Astrocyte of the spinal cord (primary cell): ENCODE measurements at places on chromosomes 6 and 20.
A peak's percentile ranks its signal among the peaks of the same experiment; 100 is the strongest.

GRCh38 chr6:138716013-138716412, 57.6 kb upstream of the CCDC28A start:
- no peak for DNase-seq

DNA sequence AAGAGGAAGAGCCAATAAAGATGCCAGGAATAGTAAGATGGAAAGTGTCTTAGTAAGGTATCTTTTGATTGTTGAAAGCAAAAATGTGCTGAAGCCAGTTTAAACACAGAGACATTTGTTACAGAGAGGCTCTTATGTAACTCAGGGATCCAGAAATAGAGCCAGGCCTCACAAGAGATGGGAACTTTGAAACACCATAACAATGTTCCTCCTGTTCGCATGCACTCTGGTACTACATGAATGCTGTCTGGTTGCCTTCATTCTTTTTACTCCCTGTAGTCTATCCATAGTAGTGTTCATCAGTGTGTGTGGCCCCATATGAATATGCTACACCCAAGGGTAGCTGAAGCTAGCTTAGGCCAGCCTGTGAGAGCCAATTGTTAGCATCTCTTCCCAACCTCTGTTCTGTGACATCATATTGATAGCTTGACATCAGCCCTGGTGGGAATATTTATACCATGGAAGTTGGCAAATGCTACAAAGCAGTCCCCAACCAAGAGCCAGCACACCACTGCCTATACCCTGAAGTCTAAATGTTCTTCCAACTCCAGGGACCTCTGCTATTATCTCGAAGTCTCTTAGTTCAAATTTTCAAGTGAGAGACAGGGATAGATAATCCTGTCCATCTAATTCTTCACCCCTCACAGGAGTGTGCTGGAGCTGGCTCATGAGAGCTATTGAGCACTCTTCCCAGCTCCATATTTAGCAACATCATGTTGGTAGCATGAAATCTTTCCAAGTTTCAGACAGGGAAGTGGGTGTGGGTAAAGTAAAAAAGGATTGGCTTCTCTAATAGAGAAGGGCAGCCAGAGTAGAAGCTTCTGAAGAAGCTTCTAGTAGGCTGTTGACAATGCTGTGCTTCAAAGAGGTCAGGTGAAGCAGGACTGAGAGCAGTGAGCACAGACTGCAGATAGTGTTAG, 7.0 kb downstream of the NDUFAF5 start:
- DNase-seq: no peak

- DNase-seq: no peak
Measured at GRCh38 chr20:37881601-37882343, 21.2 kb upstream of the VSTM2L start.

GRCh38 chr6:36904114-36904513, 18.4 kb downstream of the C6orf89 start:
- DNase-seq: no peak

- no peak for DNase-seq
Measured at GRCh38 chr6:12798326-12798725, 81.8 kb downstream of the PHACTR1 start.

DNA sequence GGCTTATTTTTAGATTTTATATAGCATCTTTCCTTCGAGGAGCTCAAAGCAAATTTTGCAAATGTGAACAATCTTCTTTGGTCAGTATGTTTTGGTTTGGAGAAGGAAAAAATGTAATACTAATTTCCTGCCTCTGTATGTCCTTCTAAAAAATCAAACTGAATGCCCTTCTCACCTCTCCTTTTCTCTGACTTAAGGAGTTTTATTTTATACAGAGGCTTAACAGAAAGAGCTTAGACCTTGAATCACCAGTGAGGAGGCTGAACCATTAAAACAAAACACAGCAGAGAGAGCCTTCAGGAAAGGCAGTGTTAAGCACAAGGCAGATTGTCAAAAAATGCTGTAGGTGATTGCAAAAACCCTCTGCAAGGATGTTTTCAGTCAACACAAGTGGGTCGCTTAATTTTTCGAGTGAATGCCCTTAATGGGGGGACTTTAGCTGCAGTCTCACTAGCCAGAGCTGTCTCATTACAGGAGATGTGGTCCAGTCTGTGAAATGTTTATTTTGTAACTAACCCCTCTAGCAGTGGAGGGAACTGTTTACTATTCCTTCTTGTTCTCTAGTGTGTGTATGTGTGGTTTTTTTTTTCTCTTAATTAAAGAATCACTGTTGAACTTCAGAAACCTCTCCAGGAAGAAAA, 481.3 kb upstream of the CITED2 start:
- peak; percentile 44 for DNase-seq

DNA sequence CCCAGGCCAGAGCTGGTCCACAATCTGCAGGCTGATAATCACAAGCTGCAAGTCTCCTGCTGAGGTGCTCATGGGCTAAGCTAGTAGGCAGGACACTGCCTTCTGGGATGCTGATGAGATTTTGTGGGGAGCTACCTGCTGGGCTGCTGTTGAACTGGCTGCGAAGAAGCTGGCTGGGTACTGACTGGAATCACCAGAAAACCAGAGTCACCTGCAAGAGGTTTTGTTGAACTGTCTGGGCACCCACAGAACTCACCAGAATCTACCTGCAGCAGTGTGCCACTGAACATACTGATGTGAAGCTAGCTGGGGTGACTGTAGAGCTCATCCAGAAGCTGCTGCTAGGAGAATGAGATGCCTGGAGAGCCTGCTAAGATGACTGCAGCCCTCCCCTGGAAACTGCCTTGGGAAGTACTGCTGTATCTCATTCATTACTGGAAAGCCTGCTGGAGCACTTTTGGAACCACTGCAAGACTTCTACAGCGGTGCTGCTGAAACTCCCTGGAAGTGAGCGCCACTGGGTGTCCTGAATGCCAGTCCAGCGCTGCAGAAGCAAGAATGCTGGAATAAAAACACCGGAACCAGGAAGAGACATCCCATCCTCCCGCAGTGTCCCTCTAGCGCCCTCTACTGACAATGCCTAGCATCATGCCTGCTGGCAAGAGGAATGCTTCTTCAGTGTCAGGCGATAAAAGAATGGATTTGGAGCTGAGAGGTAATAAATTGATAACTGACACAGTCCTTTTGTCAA, 64.9 kb upstream of the ARHGAP18 start:
- peak; percentile 84 for DNase-seq

GRCh38 chr6:106716966-106717365, 87.6 kb downstream of the QRSL1 start:
- no peak for DNase-seq

DNA sequence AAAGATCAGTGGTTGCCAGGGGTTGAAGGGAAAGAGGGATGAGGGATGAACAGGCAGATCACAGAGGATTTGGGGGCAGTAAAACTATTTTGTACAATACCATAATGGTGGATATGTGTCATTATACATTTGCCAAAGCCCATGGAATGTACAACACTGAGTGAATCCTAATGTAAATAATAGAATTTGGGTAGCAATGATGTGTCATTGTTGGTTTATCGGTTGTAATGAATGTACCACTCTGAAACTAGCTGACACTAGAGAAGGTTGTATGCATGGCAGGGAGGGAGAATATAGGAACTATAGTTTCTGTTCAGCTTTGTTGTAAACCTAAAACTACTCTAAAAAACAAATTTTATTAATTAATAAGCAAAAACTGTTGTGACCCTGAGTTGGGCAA, 17.8 kb upstream of the ASF1A start:
- DNase-seq: peak; percentile 36

- no peak for DNase-seq
Measured at GRCh38 chr6:127202676-127203075, 64.0 kb upstream of the RNF146 start.

- peak; percentile 19 for DNase-seq
Measured at GRCh38 chr6:44735630-44735963, 348.1 kb downstream of the CDC5L start.

GRCh38 chr20:57059055-57059596, 207.3 kb downstream of the BMP7 start:
- DNase-seq: no peak

DNA sequence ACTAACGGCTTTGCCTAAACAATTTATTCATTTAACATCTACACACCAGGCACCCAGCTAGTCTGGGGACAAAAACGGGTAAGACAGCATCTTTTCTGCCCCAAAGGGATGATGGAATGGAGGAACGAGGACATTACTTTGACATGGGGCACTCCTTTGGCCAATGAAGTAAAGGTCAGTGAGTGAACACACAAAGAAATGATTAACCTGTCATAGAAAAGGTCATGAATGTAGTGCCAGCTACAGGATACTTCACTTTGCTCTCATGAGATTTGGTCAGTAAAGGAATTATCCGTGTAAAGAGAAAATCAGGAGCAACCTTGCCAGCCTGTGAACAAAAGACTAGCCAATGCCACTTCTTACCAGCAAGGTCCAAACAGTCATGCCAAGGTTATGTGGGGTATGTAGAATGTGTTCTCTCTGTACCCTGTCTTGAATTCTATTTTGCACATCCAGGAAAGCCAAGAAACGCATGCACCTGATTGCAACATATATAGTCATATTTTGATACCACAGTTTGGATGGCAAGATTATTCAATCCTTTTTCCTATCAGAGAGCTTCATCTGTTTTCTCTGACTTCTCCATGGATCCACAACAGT, 145.3 kb downstream of the GMPR start:
- no peak for DNase-seq

- DNase-seq: peak; percentile 64
Measured at GRCh38 chr6:21033575-21034026, 499.3 kb downstream of the CDKAL1 start.

- DNase-seq: no peak
Measured at GRCh38 chr6:3252369-3252768, 6.4 kb upstream of the PSMG4 start.

- DNase-seq: peak; percentile 63
Measured at GRCh38 chr20:40945754-40946450, 82.7 kb upstream of the TOP1 start.

DNA sequence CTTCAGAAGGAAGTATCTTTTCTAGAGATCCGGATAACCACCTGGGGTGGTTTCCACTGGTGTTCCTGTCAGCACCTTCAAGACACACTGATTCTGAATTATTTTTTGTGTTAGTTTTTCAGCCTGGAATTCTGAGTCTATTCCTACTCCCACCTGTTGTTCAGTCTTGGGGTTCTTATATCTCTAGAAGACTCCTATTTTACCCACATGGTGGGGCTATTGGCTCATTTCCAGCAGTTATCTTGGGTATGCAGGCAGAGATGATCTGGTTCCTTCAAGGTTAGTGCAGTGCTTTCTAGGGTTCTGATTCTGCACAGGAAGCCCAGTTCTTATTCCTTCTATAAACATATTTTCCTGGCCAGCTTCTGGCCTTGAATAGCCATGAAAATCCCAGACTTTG, 175.6 kb upstream of the PDE7B start:
- DNase-seq: peak; percentile 53

- DNase-seq: peak; percentile 24
Measured at GRCh38 chr20:15100506-15101160, 763.2 kb upstream of the FLRT3 start.

GRCh38 chr6:168127384-168127868, 48.4 kb upstream of the FRMD1 start:
- DNase-seq: no peak

DNA sequence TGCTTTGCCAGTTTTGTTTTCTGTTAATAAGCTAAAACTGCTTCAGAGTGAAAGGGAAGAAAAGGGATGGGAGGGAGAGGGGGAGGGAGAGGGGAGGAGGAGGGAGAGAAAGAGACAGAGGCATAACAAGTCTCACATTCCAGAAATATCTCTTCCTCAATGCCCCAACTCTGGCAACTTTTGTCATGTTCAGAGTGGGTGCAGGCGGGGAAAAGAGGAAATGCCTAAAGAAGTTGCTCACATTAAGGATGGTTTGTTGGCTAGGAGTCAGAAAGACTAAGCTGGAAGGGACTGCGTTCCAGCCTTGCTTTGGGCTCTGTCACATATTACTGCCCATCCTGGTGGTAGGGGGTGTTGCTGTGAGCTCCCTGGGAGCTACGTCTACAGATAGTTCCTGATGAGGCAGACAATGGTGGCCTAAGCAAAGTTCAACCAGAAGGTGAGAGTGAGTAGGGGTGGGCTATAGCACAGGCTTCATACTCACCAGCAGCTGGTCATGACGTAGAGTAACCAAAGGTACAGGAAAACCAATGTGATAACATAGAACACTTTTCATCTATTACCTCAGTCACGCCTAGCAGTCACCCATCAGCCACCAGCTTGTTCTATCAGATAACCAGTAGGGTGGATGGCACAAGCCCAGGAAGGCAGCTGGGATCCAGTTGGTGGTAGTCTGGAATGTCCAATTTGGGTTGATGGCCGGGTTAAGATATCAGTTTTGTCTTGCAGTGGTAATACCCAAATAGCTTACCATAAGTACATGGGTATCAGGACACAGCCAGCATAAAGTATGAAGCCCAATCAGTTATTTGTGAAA, 2.1 kb downstream of the TSPYL4 start:
- peak; percentile 57 for DNase-seq

GRCh38 chr6:100132005-100132404, 138.0 kb upstream of the MCHR2 start:
- DNase-seq: no peak

GRCh38 chr6:18595774-18596530, 208.8 kb downstream of the RNF144B start:
- peak; percentile 66 for DNase-seq

GRCh38 chr20:2485661-2486060, 15.1 kb upstream of the SNRPB start:
- no peak for DNase-seq

GRCh38 chr20:63619505-63619904, 7.4 kb downstream of the GMEB2 start:
- no peak for DNase-seq

DNA sequence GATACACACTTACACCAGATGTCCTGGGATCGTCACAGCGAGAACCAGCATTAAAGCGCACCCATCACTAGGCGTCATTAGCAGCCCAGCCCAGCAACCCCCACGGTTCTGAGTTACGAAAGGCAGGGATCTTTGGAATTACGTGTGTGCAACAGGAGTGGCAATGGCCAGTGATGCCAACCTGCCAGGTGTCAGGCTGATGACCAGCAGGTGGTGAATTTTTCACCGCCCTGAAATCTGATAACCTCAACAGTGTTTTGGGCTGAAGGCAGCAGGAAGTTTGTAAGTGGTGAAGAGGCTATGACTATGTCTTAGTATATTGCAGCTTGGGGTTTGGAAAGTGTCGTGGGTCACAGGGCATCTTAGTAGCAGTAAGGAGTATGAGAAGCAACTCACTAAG, 166.1 kb downstream of the TMEM242 start:
- no peak for DNase-seq

DNA sequence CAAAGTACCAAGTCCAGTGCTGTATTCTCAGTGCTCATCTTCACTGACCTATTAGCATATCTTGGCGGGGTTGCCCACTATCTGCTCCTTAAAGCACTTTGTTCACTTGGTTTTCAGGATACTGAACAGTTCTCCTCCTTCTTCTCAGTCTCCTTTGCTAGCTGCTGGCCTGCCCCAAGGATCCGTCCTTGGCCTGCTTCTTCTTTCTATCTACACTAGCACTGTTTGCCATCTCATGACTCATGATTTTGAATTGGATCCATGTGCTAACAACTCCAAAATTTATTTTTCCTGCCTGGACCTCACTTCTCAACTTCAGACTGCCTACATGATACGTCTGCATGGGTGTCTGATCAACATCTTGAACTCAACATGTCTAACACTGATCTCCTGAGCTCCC, 15.5 kb downstream of the TPD52L1 start:
- DNase-seq: no peak

- no peak for DNase-seq
Measured at GRCh38 chr20:53515749-53516148, 77.9 kb downstream of the ZNF217 start.
